Left renal pelvis (tissue), 4 donors: ENCODE measurements at places on chromosomes 12 and 14. TPM values are rescaled to one million over a fixed set of nuclear protein-coding genes. Genes with fewer than 3 reads are reported as not detected.

The PFKM gene
- 88.2 TPM for polyA plus RNA-seq

The DNAH10 gene
- 2.2 TPM for polyA plus RNA-seq

The FGD4 gene
- polyA plus RNA-seq, result 14.5 TPM

The SLC25A21 gene
- 2.3 TPM for polyA plus RNA-seq

The INHBE gene
- polyA plus RNA-seq, result 0.36 TPM

The WNT5B gene
- polyA plus RNA-seq, result 6.6 TPM

The DCAF4 gene
- 15.9 TPM for polyA plus RNA-seq

The NOVA1 gene
- 21.8 TPM for polyA plus RNA-seq

The CACNA1C gene
- polyA plus RNA-seq, result 6.8 TPM

The PAH gene
- polyA plus RNA-seq, result 77.3 TPM

The AMDHD1 gene
- polyA plus RNA-seq, result 1.1 TPM
